HL-60 (cell line): ENCODE measurements at places on chromosomes 5 and 9.

DNA sequence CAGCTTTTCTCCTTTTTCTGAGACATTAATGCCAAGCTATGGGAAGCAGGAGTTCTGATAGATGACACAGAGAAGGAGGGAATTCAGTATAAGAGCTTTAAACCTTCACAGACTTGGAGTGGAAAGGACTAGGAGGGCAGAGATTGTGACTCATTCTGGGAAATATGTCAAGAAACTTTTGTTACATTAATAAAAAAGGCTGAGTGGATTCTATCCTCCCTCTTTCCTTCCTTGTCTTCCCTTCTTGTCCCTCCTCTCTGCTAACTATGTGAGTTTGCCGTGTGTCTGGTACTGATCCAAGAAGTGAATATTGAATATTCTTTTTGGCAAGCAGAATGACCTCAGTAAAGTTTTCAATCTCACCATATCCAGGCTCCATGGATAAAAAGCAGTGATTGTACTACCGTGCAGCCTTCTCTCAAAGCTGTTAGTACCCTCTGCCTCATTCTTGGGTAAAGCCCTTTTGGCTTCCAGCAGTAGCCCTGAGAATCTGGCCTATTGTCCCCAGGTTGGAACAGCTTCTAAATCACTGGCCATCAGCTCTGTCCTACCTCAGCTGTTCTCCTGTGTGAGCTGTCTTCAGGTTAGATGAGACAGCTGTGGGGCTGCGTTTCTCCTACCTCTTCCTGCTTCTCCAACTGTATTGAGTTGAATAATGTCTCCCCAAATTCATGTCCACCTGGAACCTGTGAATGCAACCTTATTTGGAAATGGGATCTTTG, 73.9 kb downstream of the ATG10 start:
- DNase-seq, result no peak

DNA sequence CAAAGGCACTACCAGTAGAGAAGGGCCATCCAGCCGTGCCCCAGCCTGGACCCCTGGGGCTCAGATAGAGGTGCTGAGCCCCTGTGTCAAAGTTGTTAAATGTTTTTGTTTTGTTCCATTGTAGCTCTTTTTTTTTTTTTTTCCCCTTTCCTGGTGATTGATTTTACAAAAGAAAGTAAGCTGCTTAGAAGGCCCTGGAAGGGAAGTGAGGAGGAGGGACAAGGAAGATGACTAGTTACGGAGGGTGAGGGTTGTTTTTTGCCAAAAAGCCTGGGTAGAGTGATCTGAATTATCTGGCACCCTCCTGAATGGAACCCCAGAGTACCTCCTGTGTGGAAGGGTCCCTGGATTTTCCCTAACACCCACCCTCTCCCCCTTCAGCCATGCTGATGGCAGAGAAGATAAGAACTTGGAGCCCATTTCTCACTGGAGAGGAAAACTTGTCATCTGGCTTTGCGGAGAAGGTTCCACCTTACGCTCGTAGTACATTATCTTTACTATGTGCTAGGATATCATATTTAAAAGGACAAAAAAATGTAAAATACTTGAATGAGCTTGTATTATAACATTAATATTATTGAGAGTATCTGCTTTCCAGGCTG, 33.4 kb downstream of the FAXDC2 start:
- no peak for DNase-seq

DNA sequence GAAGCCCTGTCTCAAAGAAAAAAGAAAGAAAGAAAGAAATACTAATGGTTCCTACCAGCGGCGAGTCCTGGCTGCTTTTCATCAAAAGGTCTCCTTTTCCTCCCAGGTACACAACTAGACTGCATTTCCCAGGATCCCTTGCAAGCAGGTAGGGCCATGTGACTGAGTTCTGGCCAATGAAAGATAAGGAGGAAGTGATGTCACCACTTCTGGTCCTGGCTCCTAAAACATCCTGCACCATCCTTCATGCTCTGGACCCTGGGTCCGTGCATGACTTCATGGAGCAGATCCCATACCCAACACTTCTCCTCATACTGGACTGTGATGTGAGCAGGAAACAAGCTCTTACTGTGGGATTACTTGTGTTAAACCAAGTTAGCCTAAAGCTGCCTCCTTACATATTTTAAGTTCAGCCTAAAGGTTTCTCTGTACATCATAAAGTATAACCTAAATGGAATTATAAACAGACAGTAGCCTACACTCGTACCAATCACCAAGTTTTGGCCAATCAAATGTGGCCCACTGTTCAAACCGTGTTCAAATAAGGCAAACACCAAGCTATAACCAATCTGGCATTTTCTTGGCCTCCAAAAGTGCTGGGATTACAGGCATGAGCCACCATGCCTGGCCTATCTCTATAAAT, 30.2 kb upstream of the FUBP3 start:
- DNase-seq, result peak; percentile 7

GRCh38 chr9:10268531-10269485, 344.0 kb downstream of the PTPRD start:
- DNase-seq, result no peak

DNA sequence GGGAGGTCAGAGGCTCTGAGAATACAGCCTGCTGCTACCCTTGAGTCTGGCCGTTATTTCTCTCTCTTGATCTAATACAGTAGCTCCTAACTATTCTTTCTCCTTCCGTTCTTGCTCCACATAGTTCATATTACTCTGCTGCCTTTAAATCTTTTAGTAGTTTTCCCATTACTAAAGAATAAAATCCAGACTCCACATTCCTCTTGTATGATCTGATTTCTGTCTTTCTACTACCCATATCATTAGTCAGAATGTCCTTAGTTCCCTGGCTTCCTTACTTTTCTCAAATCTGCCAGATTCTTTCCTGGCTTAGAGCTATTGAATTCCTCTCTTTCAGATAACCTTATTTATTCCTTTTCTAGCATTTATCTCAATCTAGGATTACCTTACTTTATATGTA, 40.0 kb downstream of the MARCHF6 start:
- DNase-seq, result no peak

DNA sequence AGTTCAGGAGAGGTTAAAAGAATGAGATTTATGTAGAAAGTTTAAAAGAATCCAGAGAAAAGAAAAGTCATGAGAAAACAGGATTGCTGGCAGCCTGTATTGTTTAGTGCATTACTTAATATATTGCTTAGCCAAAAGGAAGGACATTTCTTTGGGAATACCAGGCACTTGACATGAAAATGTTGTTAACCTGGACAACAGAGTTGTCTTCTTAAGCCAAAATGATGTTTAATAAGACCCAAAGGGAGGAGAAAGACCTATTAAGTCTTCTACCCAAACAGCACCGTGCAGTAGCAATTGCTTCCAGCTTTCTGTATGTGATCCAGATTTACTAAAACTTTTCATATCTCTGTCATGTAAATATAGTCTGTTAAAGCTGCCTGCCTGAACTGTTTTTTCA, 74.0 kb upstream of the PRLR start:
- DNase-seq, result no peak

GRCh38 chr5:65108786-65109743, 340.3 kb downstream of the CWC27 start:
- DNase-seq, result no peak

DNA sequence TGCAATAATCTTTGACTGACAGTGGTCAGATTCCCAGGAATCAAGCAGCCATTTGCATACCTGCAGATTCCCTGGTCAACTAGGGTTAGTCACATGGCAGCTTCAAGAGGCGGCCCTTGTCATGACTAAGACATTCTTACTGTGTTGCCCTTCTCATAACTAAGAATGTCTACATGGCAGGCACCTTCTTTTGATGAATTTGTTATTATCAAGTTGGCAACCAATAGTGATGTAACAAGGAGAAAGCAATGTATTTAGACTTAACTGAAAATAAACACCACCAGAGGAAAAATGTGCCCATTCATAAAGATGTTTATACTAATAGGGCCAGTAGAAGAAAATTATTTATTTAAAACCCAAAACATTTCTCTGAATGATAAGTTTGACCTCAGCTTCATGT, 215.6 kb downstream of the TLE1 start:
- DNase-seq, result no peak

- no peak for DNase-seq
These were observed 2.3 kb downstream of the P4HA2 start for GRCh38 chr5:132225165-132226032.

GRCh38 chr5:58011301-58011700, 448.6 kb downstream of the PLK2 start:
- DNase-seq, result no peak

- no peak for DNase-seq
These were observed 15.8 kb upstream of the CACFD1 start for GRCh38 chr9:133443982-133444381.

GRCh38 chr9:90514877-90515276, 127.7 kb downstream of the DIRAS2 start:
- DNase-seq, result no peak

DNA sequence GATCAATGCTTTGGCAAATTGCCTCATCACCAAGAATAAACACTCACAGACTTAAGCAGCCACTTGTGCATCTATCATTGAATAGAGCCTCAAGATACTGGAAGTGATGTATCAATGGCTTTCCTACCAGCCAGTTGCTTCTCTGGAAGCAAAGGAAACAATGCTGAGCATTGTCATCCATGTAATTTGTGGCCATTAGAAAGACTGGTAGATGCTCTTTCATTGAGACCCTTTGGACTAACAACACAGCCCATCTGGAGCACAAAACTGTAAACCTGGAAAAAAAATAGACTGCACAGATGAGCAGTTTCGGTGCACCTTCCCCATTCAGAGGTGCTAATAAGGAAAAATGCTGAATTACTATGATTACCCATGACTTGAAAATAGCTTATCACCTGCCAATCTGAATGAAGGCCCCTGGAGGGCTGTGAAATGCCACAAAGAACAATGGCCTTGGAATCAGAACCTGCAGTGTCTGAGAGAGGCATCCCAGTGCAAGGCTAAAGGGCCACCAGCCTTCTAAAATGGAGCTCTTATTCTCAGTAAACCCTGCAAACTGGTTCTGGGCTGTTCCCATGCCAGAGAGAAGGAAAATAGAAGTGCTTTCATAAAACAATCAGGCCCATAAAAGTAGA, 127.5 kb downstream of the RFK start:
- no peak for DNase-seq

DNA sequence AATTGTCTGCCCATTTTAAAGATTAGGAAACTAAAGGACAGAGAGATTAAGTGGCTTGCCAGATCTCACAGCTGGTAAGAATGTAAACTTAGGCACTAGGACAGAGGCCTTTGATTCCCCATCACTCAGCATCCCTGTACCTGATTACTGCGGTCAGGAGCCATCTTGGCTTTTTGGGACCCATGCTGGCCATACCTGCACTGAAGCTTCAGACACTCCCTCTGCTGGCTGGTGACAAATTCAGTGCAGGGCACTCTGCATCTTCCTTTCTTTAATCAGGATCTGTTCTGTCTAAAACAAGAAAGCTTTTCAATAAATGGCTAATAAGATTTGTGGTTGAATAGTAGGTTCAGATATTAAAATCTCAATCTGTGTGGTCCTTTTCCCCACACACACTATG, 215.5 kb upstream of the RORB start:
- DNase-seq, result no peak

- no peak for DNase-seq
These were observed 5.6 kb upstream of the C5 start for GRCh38 chr9:121055642-121056143.

DNA sequence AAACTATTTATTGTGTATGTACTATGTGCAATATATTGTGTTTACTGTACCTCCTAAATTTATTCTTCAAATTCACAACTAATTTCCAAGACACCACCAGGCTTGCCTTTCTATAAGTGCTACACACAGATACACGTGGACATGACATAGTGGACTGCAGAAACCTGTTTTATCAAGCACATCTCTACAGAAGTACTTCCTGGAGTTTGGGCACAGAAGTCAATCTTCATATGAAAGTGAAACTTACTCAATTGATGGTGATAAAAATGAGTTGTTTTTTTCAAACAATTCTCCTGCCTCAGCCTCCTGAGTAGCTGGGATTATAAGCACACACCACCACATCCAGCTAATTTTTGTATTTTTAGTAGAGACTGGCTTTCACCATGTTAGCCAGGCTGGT, 57.6 kb downstream of the NLN start:
- DNase-seq, result no peak

- no peak for DNase-seq
These were observed 15.9 kb downstream of the SPDL1 start for GRCh38 chr5:169599451-169599850.

DNA sequence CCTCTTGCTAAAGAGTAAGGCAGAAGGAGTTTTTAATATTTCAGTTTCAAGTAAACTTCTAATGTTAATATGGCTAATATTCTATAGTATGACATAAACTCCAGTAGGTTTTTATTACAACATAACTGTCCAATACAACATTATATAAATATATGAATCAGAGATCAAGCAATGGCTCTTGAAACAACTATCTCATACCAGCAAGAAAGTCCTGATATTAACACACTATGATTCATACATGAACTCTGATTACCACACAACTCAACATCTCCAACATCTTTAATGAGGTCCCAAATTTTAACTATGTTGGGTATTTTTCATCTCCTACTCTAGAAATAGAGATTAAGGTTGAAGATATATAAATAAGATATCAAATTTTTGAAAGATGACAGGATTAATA, 878.3 kb downstream of the TLE1 start:
- no peak for DNase-seq

DNA sequence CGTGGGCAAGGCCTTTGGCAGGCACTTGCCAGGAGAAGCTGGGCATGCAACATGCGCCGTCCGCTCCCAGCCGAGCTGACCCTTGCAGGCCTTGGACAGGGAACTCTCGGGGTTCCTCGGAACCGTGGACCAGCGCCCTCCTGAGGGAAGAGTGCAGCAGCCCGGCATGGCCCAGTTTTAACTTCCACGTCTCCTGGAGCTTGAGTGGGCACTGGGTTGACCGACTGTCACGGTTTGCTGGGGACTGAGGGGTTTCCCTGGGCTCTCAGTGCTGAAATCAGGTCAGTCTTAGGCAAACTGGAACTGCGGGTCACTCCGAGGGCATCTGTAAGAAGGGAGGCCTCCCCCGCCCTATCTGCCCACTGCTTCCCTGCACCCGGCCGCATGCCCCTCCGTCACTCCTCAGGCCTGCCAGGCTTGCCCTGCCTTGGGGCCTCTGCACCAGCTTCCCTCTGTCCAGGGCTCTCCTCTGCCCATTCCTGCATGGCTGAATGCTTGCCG, 87.0 kb upstream of the PHYKPL start:
- DNase-seq, result no peak

DNA sequence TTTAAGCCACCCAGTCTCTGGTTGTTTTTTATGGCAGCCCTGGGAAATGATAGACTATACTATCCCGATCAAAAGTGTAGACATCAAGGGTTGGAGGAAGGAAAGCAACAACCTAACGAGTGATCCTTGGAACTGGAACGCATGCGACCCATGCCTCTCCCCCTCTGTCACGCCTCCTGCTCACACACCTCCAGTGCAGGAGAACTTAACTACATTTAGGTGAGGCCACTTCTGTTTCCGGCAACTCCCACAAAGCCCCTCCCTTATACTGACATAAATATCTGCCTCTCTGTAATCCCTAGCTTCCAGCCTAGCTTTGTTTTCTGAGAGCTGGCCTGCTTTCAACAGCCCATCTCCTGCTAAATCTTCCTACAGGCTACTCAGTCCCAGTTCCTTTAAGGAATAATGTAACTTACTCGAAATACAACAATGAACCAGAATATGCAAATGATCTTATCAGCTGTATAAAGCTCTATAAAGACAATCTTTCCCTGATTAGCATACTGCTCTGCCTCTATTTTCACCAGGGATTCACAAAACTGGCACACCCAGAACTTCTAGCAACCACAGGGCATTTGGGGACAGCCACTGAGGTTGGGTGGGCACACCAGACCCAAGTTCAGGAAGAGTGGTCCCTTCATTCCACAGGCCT, 73.9 kb downstream of the GABBR2 start:
- no peak for DNase-seq
